Choroid plexus epithelial cell (primary cell): ENCODE measurements at places on chromosomes 16 and 17.
A peak's percentile ranks its signal among the peaks of the same experiment; 100 is the strongest.

DNA sequence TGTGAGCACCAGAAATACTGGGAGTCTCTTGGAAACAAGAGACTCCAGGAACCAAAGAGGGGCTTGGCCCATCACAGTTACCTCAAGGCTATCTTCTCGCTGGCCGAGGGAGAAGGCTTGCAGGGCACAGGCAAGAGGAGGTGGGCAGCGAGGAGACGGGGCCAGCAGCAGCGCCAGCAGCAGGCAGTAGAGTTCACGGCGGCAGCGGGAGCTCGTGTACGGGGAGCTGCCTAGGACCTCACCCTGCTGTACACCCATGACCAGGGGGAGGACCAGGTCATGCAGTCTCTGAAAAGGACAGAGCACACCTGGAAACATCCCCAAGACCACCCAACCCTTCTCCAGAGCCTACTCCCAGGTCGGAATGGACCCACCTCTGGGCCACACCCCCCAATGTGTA, 30.8 kb downstream of the PELP1 start:
- no peak for DNase-seq

- no peak for DNase-seq
Measured at GRCh38 chr16:27402964-27403600, 1.1 kb downstream of the IL21R start.

- DNase-seq: peak; percentile 85
Measured at GRCh38 chr17:32525122-32525521, 38.3 kb downstream of the CDK5R1 start.

- DNase-seq: no peak
Measured at GRCh38 chr17:82358465-82359350, at the start of gene TEX19. TEX19 (plus strand) TSS chr17:82359247; CDS start chr17:82362151, 2,904 bp downstream.

DNA sequence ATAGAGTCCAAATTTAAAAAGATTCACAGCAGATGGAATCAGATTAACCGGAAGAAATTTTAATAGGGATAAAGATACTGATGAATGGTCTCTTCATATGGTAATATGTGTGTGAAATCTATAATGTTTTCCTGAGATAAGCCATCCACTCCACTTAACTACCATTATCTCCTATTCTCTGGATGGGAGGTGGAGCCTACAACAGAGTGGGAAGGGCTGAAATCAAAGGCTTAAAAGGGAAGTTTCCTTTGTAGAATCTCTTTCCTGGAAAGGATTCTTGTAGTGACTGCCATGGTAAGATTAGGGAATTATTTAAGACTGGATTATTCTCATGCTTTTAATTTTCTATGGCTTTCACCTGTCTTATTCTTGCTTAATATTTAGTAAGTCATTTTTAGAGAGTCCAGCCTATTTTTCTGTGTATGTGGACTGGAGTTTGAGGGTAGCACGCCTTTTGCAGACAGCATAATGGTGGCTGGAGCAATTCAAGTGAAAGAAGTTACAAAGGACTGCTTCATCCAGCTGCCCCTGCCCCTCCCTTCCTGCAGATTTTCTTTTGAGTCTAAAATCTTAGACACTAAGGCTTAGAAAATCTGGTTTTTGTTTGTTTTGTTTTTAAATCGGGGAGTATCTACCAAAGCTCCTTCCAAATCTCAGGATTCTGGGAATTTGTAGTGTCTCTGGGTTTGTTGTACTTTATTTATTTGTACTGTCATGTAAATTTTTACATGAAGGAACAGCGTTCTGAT, 26.5 kb downstream of the KAT7 start:
- DNase-seq: no peak
